Foreskin fibroblast (primary cell): ENCODE measurements at places on chromosomes 2 and 18.
A peak's percentile ranks its signal among the peaks of the same experiment; 100 is the strongest.

DNA sequence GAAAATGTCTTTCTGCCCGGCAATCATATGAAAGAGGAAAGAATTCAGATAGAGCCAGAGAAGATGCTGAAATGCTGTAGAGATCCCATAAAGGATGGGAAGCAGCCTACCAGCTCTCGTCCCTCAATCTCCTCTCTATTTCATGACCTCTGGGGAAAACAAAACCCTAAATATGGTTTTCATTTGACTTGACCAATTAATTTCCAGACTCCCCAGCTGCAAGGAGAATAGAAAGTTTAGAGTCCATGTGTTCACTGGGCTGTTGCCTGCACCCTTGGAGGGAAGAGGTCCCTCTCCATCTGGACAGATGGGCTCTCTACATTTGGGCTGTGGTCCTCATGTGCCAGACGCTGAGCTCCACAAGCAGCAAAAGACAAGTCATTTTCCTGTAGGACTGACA is 40.6 kb downstream of the CAPN13 start:
- DNase-seq = no peak

DNA sequence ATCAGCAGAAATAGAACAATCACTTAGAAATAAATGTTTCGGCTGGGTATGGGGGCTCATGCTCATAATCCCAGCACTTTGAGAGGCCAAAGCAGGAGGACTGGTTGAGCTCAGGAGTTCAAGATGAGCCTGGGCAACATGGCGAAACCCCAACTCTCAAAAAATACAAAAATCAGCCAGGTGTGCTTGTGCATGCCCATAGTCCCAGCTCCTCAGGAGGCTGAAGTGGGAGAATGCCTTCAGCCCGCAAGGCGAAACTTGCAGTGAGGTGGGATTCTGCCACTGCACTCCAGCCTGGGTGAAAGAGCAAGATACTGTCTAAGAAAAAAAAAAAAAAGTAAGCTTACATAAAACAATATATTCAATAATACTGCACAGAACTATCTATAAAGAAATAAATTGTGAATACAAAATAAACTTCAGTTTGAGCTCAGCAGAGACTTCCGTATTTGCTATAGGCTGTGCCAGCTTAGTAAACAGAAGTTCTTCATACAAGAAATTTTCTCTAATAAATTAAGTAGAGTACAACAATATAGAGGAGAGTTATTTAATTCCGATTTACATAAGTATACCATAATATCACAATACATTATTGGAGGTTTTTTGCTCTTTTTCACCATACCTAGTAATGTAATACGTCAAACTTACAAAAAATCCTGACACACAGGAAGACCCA is 43.6 kb downstream of the SRBD1 start:
- DNase-seq = no peak

DNA sequence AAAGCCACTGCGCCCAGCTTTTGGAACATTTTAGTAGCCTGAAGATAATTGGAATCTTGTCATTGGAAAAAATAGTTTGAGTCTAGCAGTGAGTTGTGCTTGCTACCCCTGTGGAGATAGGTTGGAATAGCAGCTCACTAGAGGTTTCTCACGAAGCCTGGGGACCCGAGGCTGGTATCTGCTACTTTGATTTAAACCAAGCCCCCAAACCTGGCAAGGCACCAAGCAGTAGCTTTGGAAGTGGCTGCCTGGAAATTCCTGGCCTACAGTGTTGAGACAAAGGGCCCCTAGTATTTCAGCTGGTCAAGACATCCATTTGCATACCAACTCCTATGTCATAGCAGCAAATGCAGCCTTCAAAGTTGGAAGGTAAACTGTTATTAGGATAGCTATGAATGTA is 42.1 kb downstream of the NOP58 start:
- no peak for DNase-seq

DNA sequence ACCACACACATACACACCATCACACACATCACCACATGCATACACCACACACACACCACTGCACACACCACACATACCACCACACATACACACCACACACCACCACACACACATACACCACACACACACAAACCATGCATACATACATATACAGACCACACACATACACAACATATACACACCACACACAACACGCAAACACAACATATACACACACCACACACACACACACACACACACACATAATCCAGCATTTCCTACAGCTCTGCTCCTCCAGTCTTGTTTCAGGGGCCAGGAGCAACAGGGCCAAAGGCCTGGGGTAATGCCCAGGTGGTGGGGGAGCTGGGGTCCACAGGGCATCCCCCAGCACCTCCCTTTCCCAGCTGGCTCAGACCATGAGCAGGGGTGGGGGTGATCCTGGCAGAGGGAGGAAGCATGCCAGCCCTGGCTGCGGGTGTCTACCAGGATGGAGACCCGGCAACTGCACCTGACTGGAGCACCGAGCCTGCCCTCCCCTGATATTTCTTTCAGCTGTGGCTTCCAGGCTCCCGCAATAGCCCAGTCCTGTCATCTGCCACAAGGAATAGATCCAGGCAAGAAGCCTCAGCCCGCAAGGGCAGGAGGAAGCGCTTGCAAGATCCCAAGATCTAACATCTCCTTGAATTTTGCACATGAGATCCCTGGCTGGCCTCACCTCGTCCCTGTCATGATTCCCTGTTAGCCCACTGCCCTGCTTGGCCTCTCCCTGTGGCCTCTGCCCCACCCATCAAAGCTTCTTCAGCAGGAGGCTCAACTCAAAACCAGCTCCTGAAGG is 196.9 kb downstream of the TNS1 start:
- DNase-seq = no peak

DNA sequence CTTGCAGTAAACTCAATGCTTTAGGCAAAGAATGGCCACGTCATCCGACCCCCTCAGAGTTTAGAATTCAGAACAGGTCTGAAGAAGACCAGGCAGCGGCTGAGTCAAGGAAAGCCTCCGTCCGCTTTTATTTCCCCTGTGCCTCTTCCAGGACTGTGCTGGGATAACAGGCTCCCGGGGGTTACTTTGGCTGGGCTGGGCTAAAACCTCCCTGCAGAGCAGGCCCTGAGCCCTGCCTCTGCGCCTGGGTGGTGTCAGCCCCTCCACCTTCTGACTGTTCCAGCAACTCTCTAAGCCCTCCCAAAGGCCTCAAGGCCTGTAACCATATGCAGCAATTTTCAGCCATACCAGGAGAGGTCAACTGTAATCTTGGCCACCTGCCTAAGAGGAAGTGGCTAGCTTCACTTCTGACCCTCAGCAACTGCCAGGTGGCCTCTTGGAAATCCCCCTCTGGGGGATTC is 166.5 kb downstream of the RPIA start:
- DNase-seq = no peak

- DNase-seq = no peak
These were observed 941.2 kb downstream of the SUCLG1 start for GRCh38 chr2:83517727-83518368.

- peak; percentile 56 for DNase-seq
These were observed 42.5 kb downstream of the KIAA2012 start for GRCh38 chr2:202115479-202115971.

- no peak for DNase-seq
These were observed 90.5 kb downstream of the ASAP2 start for GRCh38 chr2:9297156-9297555.

DNA sequence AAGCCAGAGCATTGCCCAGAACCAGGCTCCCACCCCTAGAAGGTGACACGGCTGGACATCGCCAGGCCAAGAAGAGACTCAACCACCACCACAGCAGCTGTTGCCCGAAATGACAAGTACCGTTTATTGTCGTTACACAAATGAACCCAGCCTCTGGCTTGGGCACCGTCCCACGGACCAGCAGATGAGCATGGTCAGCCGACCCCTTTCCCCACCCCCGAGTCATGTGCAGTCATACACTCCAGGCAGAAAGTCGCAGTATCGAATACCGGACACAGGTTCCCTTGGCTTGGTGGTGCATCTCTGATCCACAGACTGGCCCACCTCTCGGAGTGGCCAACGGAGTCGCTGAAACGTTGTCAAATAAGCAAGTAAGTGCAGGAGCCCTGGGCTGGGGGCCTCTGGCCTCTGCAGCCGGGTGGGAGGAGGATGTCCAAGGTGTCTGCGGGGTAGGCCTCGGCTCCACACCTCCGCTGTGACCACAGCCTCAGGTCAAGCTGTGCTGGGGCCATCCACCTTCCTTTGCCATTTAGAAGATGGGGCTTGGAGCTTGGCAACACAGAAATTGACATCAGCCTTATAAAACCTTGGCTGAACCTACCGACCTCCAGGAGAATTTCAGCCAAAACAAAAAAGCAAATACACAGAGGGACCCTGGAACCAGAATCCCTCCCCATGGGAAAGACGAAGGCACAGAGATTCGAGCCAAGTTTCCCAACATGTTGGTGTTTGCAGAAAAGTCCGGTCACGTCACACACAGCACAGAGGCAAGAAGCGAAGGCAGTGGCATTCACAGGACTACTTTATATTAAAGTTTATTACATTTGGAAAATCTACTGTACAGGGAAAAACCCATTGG is 24.0 kb downstream of the SDC1 start:
- no peak for DNase-seq

DNA sequence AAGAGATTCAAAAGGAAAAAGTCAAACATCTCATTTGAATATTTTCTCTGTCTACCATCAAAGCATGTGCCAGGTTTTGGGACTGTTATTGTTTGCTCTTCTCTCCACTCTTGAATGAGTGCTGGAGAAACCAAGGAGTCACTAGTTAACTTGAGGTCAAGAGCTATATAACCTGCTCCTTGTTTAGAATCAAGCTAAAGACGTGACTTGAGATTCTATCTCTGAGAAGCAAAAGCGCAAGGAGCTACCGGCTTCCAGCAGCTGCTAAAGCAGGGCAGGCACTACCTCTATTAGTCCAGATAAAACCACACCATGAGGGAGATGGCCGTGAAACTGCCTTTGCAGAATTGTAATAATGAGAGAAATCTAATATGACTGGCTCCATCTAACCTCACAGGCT is 36.0 kb downstream of the UXS1 start:
- DNase-seq = no peak

DNA sequence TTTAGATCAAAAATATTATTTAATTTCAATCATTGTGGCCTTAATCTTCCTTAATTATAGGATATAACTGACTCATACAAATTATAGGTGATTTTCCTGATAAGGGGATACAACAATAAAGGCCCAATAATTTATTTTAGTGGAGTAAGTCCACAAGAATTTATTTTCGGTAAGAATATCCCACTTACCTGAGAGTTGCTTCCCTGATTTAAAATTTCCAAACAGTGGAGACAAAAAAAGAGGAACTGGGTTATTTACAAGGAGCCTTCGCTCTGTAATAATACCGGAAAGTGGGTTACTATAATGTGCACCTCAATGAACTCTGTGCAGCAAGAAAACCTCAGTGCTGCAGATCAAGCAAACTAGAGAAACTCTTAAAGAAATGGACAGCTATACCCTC is 42.2 kb downstream of the FEZ2 start:
- DNase-seq = no peak

- DNase-seq = no peak
These were observed 58.7 kb downstream of the ABCG8 start for GRCh38 chr2:43897492-43897891.

DNA sequence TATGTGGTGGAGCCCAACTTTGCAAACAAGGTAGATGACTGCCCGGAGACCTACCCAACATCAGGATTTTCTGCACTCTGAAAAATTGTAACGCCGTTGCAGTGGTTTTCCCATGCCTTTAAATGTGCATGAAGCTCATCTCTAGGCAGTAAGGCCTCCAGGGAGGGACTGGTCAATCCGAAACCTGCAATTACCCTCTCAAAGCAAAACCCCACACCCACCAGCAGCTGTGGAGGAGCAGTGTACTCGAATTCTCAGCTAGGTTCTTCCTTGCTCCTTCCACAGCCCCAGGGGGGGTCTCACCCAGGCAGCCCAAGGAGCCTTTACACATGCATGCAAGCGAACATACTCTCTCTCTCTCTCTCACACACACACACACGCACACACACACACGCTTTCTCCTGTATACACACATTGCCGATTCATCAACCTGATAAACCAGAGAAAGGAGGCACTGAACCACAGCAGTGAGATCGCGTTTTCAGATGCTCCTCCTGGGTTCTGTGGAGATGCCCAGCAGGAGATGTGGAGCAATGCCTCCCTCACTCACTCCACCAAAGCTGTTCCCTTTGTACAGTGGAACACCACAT is 109.2 kb downstream of the VIT start:
- DNase-seq = no peak

DNA sequence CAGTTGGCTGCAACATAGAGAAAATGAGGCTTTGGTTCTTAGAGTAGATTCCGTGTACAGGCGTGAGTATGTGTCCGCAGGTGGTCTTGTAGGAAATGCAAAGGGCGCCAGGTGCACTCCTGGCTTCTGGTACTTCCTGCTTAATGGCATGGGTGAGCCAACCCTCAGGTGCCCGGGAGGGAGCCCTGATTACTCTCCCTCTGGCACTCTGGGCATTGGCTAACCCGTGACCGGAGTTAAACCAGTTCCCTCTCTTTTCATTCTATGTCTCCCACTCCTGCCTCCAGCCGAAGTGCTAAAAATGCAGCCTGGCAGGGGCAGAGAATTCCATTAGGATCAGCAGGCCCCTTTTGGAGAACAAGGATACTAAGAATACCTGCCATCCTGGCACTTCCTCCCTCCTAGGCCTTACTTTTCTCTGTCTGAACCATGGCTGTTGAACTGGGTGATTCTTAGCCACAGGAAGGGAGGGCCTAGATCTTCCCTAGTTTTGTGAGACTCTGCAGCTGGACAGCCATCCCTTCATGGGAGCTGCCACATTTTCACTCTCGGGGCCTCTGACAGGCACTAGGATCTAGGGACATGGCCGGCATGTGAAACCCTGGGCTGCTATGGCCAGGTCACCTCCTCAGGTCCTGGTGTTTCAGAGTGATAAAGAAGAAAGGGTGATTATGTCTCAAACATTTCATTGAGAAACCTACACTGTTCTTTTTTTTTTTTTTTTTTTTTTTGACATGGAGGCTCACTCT is 6.5 kb downstream of the MERTK start:
- DNase-seq = no peak

DNA sequence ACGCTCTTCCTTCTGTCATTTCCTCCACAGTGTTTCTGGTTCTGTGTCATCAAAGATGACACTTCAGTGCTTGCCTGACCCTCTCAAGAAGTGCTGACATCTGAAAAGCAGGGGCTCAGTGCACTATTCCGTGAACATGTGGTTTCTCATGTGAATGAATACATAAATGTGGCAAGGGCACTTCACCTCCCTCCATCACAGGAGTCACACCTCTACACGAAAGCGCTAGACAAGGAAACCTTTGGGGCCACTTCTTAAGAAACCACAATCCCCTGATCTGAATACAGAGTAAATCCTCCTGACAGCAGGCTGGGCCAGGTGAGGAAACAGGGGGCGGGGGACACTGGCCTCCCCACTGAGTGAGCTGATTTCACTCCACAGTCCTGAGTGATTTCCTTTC is 145.8 kb upstream of the ACAA2 start:
- no peak for DNase-seq
